ENCODE measurements at places on chromosomes 4 and X. TPM values are rescaled to one million over a fixed set of nuclear protein-coding genes. Genes with fewer than 3 reads are reported as not detected.

DNA sequence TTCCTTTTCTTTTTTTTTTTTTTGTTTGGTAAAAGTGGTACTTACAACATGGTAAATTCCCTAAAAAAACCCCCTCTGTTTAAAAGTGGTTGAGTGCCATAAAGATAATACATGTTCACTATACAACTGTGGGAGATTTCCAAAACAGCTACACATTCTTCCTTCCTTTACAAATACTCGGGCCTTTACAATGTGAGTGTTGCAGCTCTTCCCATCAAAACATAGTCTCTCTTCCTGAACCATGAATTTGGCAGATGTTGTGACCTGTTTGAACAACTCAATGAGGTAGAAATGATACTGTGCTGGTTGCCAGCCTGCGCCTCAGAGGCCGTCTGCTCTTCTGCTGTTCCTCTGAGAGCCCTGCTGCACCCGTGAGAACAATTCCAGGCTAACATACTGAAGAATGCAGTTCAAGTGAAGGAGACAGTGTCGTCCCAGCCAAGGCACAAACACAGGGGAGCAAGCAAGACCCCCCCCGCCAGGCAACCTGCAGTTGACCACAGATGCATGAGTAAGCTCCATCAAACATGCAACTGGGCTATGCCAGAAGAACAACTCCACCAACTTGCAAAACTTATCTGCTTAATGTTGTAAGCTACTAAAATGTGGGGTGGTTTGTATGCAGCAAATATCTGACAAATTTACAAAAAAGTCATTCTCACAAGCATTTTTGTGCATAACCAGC, 645.0 kb downstream of the PCDH7 start:
- no peak for DNase-seq

GRCh38 chr4:102139132-102139573, 206.1 kb downstream of the SLC39A8 start:
- no peak for DNase-seq

DNA sequence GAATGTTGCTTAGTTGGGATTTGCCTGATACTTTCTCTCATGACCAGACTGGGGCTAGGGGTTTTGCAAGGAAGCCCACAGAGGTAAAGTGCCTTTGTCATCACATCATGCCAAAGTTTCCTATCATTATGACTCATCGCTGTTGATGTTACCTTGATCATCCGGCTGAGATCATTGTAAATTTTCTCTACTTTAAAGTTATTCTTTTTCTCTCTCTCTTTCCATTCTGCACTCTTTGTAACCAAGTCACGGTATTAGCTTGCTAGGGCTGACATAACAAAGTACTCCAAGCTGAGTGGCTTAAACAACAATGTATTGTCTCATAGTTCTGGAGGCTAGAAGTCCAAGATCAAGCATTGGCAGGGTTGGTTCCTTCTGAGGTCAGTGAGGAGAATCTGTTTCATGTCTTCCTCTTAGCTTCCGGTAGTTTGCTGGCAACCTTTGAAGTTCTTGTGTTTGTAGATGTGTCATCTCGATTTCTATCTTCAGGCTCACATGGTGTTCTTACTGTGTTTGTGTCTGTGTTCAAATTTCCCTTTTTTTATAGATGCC, 113.0 kb downstream of the DTHD1 start:
- peak; percentile 60 for DNase-seq

DNA sequence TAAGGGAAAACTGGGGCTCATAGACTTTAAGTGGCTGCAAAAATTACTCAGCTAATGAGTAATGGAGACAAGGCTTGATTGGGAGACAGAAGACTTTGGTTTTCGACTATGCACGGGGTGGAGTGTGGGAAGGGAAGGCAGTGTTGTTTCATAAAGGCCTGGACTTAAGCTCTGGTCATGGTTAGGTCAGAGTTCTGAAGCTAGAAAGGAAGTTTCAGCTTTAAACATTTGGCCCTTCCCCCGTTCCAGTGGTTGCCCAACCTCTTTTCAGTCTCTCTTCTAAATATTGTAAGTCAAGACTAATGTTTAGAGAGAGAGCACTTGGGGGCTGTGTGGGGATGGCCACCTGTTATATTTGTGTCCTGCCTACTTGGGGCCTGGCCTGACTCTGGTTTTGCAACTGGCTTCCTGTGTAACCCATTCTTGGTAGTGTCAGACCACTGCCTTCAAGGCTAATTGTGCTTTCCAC, 21.0 kb downstream of the MSN start:
- no peak for DNase-seq

DNA sequence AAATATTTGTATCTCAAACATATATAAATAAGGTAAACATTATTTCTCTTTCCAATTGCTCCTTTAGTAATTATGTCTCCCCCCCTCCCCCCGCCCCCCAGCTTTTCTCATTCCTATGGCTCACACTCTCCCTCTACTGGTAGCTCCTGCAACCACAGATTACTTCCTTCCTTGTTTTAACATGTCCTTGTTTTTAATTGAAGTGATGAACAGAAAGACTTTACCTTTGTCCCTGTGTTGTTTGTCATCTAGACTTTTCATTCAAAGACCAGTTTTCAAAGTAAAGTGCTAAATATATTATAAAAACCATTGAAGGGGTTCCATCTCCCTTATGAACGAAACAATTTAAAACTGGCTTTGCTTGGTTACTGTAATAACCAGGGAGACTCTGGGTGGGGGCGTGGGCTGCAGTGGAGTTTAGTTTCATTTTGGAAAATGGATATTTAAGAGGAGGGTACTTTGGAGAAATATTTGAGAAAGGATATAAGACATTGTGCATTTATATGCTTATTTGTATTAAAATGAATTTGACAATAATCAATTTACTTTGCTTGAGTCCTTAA, 352.9 kb downstream of the RAPGEF2 start:
- peak; percentile 17 for DNase-seq

Gene JCHAIN
- not detected for total RNA-seq
